HepG2 (cell line): ENCODE measurements at places on chromosomes 13 and 19.
A peak's percentile ranks its signal among the peaks of the same experiment; 100 is the strongest.

DNA sequence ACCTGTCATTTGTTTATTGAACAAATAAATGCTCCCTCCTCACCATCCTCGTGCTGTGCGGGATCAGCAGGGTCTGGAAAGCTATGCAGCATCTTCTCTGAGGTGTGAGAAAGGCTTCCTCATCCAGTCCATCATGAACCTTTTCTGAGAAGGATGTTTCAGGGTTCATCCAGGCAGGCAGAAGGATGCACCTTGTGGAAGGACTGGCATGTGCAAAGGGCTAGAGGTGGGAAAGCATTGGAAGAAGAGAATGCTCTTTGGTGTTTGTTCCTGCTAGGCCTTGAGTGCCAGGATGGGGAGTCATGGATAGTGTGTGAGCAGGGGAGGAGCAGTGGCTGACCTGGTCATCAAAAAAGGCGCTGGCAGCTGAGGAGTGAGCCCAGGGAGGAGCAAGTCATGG lies 6.6 kb downstream of the PALM start:
- no peak overlapping the region for H3K27ac ChIP-seq
- no peak for DNase-seq
- no peaks in the 10 kb centered on the region for H3K36me3 ChIP-seq
- peaks cover 44% of the 10 kb centered on the region for H3K4me1 ChIP-seq

GRCh38 chr13:78972561-78972960 lies 313.6 kb upstream of the OBI1 start:
- no peaks in the 10 kb centered on the region for H3K36me3 ChIP-seq
- H3K27me3 ChIP-seq: no peaks in the 10 kb centered on the region
- no peak overlapping the region for H3K4me3 ChIP-seq
- H3K27ac ChIP-seq: no peak overlapping the region

DNA sequence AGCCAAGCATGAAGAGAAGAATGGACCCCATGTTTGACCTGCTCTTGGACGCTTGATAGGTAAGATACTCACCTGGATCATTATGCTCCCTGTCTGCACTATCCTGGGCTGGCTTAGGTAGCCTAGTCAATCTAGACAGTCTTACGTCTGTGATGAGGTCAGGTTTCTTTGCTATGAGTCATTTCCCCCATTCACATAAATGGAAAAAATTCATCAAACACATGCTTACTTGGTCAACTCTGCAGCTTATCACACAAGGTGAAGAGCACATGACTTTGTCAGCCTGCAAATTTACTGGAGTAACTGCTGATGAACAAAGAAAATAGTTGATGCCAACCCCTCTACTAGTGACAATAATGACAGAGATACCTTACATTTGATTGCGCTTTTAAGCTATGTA lies 170.0 kb downstream of the NUFIP1 start:
- H3K4me1 ChIP-seq: peaks cover 23% of the 10 kb centered on the region
- no peaks in the 10 kb centered on the region for H3K36me3 ChIP-seq
- no peak overlapping the region for H3K4me3 ChIP-seq
- no peaks in the 10 kb centered on the region for H3K27me3 ChIP-seq

- no peaks in the 10 kb centered on the region for H3K27me3 ChIP-seq
- H3K36me3 ChIP-seq: no peaks in the 10 kb centered on the region
- H3K27ac ChIP-seq: no peak overlapping the region
- H3K4me1 ChIP-seq: no peaks in the 10 kb centered on the region
Observed at GRCh38 chr13:77544355-77544754, 8.8 kb downstream of the SCEL start.

- no peaks in the 10 kb centered on the region for H3K4me1 ChIP-seq
- H3K27me3 ChIP-seq: no peaks in the 10 kb centered on the region
- no peak for DNase-seq
- H3K27ac ChIP-seq: no peak overlapping the region
Observed at GRCh38 chr13:83499286-83499685, 383.0 kb downstream of the SLITRK1 start.

- H3K4me1 ChIP-seq: no peaks in the 10 kb centered on the region
- H3K27me3 ChIP-seq: no peaks in the 10 kb centered on the region
- no peak overlapping the region for H3K27ac ChIP-seq
- H3K4me3 ChIP-seq: no peak overlapping the region
- no peak for DNase-seq
- H3K36me3 ChIP-seq: no peaks in the 10 kb centered on the region
Observed at GRCh38 chr19:49730166-49730565, 32.9 kb downstream of the TSKS start.

- peaks cover 4% of the 10 kb centered on the region for H3K36me3 ChIP-seq
- no peak overlapping the region for H3K4me3 ChIP-seq
- DNase-seq: no peak
- H3K27me3 ChIP-seq: no peaks in the 10 kb centered on the region
- H3K4me1 ChIP-seq: peaks cover 64% of the 10 kb centered on the region
Observed at GRCh38 chr19:6242677-6243076, 37.1 kb downstream of the MLLT1 start.

GRCh38 chr13:111403266-111403665 lies 82.8 kb downstream of the TEX29 start:
- H3K27ac ChIP-seq: no peak overlapping the region
- H3K4me3 ChIP-seq: no peak overlapping the region
- peaks cover 33% of the 10 kb centered on the region for H3K4me1 ChIP-seq
- no peak for DNase-seq
- H3K27me3 ChIP-seq: peaks cover 4% of the 10 kb centered on the region; the same call in 1 of the 2 replicates

DNA sequence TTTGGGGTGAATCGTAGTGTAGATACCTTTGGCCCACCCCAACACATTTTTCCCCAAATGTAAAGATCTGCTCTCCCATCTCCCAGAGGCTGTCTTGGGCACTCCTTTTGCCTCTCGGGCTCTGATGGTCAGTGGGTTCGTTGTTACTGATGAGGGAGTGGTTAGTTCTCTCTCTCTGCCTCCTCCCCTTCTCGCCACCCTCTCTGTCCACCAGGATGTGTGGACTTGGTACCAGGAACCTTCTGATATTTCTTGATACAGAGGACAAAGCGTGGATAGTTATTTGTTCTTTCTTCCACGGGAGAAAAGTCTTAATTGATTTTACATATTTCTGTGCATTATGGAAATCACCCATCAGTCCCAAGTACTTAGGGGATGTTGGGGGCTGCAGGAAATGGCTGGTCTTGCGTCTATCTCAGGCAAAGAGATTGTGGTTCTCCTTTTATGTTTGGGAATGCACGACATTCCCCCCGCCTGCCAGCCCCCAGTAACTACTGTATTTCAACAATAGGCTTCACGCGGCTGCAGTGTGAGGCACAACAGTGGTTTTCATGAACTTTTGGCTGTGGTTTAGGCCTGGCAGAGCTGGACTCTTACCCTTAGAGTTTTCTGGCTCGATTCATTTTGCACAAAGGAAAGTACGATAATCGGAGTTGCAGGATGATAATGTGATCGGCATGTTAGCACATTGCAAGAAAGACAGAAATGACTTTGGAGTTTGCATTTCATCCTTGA lies 79.0 kb upstream of the ZNF536 start:
- no peak overlapping the region for H3K4me3 ChIP-seq
- H3K36me3 ChIP-seq: no peaks in the 10 kb centered on the region
- no peaks in the 10 kb centered on the region for H3K4me1 ChIP-seq
- no peak for DNase-seq
- no peak overlapping the region for H3K27ac ChIP-seq
- no peaks in the 10 kb centered on the region; the same call in none of the 2 replicates for H3K27me3 ChIP-seq

GRCh38 chr13:30159446-30159839 lies 147.9 kb downstream of the KATNAL1 start:
- DNase-seq: no peak
- 0 out of 2 replicates have a peak, but pooled peaks cover 7% of the 10 kb centered on the region for H3K4me1 ChIP-seq
- H3K36me3 ChIP-seq: no peaks in the 10 kb centered on the region
- H3K27ac ChIP-seq: no peak overlapping the region
- H3K4me3 ChIP-seq: no peak overlapping the region
- no peaks in the 10 kb centered on the region; the same call in 1 of the 2 replicates for H3K27me3 ChIP-seq

DNA sequence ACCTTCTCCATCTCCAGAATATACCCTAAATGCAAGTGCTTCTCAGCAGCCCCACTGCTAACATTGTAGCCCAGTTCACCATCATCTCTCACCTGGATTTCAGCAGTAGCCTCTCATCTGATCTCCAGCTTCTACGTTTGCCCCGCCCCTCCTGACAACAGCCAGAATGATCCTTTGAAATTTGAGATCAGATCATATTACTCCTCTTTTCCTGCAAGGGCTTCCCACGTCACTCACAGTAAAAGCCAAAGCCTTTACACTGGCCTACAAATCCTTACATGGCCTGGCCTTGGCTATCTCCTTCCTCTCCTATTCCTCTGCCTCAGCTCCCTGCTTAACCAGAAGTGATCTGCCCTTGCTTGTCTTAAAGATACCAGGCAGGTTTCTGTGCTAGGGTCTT lies 94.3 kb upstream of the NBEA start:
- no peak overlapping the region for H3K27ac ChIP-seq
- H3K36me3 ChIP-seq: no peaks in the 10 kb centered on the region
- H3K27me3 ChIP-seq: no peaks in the 10 kb centered on the region; the same call in 1 of the 2 replicates
- no peaks in the 10 kb centered on the region for H3K4me1 ChIP-seq

GRCh38 chr13:109281903-109282635 lies 504.3 kb downstream of the IRS2 start:
- H3K36me3 ChIP-seq: no peaks in the 10 kb centered on the region
- H3K4me1 ChIP-seq: no peaks in the 10 kb centered on the region
- H3K27me3 ChIP-seq: no peaks in the 10 kb centered on the region
- H3K4me3 ChIP-seq: no peak overlapping the region
- H3K27ac ChIP-seq: no peak overlapping the region
- DNase-seq: no peak

DNA sequence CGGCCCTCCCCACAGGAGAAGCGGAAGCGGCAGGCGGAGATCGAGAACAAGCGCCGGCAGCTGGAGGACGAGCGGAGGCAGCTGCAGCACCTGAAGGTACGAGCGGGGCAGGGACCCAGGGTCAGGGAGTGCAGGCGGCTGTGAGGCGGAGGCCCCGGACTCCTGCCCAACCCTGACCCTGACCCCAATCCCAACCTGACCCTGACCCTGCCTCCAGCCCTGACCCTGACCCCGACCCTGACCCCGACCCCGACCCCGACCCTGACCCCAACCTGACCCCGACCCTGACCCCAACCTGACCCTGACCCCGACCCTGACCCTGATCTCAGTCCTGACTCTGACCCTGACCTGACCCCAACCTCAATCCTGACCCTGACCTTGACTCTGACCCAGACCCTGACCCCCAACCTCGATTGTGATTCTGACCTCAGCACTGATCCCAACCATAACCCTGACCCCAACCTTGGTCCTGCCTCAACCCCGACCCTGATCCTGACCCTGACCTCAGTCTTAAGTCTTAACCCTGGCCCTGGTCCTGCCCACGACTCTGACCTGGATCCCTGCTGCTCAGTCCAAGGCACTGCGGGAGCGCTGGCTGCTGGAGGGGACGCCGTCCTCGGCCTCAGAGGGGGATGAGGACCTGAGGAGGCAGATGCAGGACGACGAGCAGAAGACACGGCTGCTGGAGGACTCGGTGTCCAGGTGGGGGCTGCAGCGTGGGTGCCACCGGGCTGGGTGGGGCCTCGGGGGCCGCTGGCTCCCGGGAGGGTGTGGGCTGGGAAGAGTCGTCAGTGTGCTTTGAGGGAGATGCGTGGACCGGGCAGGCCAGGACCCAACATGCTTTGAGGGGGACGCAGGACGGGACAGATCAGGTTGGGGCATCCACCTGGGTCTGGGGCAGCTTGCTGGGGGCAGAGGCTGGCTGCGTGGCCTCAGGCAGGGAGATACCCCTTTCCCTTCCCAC lies 18.5 kb downstream of the PALM start:
- DNase-seq: no peak
- no peaks in the 10 kb centered on the region for H3K36me3 ChIP-seq
- no peak overlapping the region for H3K27ac ChIP-seq

- H3K36me3 ChIP-seq: no peaks in the 10 kb centered on the region
- DNase-seq: no peak
- peaks cover 22% of the 10 kb centered on the region for H3K4me1 ChIP-seq
Observed at GRCh38 chr13:30370146-30370545, 52.1 kb upstream of the UBE2L5 start.

DNA sequence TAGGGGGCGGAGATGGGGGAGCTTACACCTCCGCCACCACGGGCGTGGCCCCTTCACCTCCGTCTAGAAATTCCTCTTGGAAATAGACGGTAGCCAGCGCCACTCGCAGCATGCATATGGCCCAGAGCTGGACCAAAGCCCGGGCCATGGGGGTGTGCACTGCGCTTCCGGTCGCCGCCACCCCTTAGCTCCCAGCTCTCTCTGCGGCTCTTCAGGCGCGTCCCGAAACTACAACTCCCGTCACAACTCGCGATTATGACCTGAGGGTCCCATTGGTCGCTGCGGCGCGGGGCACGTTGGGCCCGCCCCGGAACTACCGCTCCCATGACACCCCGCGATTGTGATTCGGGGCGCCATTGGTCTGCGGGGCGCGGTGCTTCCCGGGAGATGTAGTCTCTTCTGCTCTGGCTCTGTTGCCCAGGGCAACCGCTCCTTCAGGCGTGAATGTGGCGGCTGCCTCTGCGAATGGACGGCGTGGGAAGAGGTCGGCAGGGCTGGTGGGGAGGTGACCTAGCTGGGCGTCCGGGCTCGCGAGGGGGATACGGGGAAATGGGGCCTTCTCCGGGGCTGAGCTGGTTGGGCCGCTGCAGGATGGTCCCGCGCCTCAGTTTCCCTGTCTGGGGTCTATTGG lies at the start of the genes C19orf44 and CALR3:
C19orf44 (plus strand) TSS at position 413 of the 631 bp plus-strand sequence. CDS start 4,399 bp downstream, outside the sequence.
CALR3 (minus strand) TSS at position 186 of the 631 bp plus-strand sequence; CDS start at position 148, 38 bp downstream.
- H3K4me1 ChIP-seq: peaks cover 69% of the 10 kb centered on the region
- peak within 1 kb of the TSS; percentile 85 for H3K27ac ChIP-seq
- H3K4me3 ChIP-seq: peak within 1 kb of the TSS; percentile 79

GRCh38 chr19:46015687-46016425 lies 7.0 kb downstream of the PGLYRP1 start:
- H3K36me3 ChIP-seq: no peaks in the 10 kb centered on the region
- no peak overlapping the region for H3K27ac ChIP-seq
- no peaks in the 10 kb centered on the region for H3K27me3 ChIP-seq
- H3K4me3 ChIP-seq: no peak overlapping the region

DNA sequence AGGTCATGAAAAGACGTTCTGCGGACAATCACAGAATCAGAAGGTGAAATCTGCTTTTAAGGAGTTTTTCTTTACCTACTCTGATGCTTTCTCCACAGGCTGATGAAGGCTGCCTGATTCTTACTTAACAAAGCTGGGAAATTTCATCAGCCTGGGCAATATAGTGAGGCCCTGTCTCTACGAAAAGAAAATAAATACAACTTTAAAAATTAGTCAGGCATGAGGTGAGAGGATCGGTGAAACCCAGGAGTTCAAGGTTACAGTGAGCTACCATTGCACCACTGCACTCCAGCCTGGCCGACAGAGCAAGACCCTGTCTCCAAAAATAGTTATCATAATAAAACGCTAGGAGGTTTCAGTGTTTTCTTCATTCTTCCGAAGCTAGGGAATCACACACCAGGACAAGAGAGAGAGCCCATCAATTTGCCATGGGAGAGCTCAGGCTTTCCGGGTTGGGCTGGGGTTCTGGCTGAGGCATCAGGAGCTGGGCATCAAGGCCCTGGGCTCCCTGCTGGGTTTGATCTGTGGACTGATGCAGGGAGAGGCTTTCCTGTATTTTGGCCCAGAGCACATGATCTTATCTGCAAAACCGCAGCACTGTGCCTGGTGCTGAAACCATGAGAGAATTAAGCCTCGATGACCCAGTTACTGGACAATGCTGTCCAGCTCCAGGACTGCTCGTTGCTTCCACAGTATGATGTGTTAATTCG lies 25.1 kb upstream of the CEBPG start:
- H3K27me3 ChIP-seq: no peaks in the 10 kb centered on the region
- DNase-seq: peak; percentile 46
- H3K36me3 ChIP-seq: no peaks in the 10 kb centered on the region
- peak overlapping the region; percentile 11; the same call in 1 of the 2 replicates for H3K4me3 ChIP-seq
